ENCODE measurements at places on chromosomes 3 and 15.

GRCh38 chr15:31256378-31257265 is 70.0 kb upstream of the KLF13 start:
- DNase-seq = no peak

DNA sequence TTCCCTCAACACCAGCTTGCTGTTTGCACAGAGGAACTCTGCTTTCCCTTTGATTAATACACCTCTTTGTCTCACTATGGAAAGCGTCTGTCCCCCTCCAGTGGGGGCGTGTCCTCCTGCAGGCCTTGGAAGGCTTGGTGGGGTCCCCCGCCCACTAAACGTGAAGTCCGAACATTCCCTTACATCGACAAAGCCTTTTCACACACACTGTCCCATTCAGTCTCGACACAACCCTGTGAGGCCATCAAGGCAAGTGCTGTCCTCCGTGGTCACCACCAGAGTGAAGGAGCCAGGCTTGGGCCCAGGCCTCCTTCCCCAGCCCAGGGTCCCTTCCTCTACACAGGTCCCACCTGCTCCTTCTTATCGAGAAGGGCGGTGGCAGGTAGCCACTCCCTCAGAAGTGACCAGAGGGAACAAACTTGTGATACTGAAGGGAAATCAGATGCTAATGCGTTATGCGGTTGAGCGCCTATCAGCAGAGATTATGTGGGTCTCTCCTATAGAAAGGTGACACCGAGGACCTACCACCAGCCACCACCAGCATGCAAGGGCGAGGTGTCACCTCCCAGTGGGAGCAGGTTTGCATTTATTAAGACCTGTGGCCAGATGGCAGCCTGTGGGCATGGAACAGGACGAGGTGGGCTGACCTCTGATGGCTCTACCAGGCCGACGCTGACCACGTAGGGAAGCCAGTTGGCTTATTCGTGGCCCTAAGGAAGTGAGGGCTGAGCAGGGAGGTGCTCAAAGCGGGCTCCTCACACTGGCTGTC is 6.6 kb downstream of the NRROS start:
- no peak for DNase-seq

- no peak for DNase-seq
Measured at GRCh38 chr3:178982137-178982536, 89.5 kb downstream of the ZMAT3 start.

DNA sequence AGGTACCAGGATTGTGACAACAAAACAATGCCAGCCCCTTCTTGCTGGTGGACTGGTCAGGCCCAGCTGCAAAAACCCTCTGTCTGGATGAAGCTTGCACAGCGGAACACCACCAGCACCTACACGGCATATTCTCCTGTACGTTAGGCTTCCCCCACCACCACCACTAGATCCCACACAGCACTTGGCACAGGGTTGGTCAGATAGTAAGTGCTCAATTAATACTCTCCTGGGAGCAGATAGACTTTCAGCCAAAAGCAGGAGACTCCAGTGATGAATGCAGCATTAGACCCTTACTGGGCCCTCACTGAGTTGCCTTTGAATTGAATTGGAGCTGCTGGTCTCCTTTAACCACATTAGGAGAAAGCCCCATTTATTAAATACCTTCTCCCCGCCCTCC is 97.9 kb downstream of the CPN2 start:
- no peak for DNase-seq

DNA sequence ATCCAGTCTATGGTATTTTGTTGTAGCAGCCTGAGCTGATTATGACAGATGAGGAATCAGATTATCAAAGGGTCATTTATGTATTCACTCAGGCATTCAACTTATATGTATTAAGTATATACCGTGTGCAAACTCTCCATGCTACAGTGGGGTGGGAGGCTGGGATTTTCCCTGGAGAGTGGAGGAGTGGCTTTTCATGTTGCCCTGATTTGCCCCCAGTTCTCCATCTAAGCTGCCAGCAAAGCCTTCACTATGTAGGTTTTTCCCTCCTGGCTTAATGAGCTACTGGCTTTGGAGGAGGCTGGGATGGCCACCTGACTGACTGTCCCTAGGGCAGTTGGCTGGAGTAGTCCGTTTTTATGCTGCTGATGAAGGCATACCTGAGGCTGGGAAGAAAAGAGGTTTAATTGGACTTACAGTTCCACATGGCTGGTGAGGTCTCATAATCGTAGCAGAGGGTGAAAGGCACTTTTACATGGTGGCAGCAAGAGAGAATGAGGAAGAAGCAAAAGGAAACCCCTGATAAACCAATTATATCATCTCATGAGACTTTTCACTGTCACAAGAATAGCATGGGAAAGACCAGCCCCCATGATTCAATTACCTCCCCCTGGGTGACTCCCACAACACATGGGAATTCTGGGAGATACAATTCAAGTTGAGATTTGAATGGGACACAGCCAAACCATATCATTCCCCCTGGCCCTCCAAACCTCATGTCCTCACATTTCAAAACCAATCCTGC is 253.9 kb downstream of the RPLP1 start:
- no peak for DNase-seq
